ENCODE measurements at places on chromosomes 4 and X.
A peak's percentile ranks its signal among the peaks of the same experiment; 100 is the strongest.

- no peak for DNase-seq
Observed at GRCh38 chrX:148601034-148601433, 100.6 kb downstream of the AFF2 start.

- no peak for DNase-seq
Observed at GRCh38 chrX:20374450-20374849, 107.7 kb upstream of the RPS6KA3 start.

GRCh38 chr4:74540193-74540592, 95.3 kb downstream of the AREG start:
- no peak for DNase-seq

DNA sequence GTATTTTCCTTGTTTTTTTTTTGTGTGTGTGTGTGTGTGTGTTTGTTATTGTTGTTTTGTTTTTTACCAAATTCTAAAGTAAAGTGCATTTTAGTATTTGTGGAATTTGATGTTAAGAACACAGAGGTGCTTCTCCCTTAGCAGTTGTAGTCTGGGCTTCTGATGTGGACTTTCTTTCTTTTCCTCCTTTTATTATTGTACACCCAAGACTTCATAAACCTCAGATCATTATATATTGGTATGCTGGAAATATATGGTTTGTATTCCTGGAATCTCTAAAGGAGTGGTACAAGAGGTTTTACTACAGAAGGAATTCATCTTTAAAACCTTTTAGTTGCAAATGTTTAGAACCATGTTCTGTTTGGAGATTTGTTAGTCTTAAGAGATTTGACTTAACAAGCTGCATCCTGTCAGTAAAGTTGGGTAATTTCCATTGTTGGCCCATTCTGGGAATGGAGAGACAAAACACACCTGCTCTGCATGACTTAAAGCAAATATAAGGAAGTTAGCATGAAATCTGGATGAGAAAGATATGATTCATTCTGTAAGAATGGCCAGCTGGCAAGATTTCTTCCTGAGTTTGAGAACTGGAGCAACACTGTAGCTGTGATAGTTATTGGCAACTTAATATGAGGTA, 64.0 kb downstream of the SMAD1 start:
- no peak for DNase-seq

GRCh38 chr4:74627504-74627903, 166.8 kb downstream of the BTC start:
- DNase-seq = no peak

- no peak for DNase-seq
Observed at GRCh38 chr4:118760493-118760892, 75.3 kb downstream of the METTL14 start.

GRCh38 chr4:20044502-20044911, 207.2 kb upstream of the SLIT2 start:
- no peak for DNase-seq

DNA sequence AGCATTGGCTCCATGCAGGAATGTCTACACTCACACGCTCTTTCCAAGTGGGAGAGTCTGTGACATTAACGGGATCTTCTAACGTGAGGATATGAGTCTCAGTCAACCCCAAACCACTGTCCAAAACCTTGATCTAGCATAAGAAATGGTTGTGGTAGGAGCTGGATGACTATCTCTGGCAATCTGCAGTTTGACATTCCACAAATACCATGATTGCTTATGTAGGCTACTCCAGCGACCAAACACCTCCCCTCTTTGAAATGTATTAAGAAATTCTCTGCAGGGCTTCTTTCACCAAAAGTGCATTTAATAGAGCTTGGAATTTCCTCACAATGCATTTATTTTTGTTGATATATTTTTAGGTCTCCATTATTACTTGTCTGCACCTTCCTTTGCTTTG, 14.1 kb upstream of the STX18 start:
- DNase-seq = no peak

DNA sequence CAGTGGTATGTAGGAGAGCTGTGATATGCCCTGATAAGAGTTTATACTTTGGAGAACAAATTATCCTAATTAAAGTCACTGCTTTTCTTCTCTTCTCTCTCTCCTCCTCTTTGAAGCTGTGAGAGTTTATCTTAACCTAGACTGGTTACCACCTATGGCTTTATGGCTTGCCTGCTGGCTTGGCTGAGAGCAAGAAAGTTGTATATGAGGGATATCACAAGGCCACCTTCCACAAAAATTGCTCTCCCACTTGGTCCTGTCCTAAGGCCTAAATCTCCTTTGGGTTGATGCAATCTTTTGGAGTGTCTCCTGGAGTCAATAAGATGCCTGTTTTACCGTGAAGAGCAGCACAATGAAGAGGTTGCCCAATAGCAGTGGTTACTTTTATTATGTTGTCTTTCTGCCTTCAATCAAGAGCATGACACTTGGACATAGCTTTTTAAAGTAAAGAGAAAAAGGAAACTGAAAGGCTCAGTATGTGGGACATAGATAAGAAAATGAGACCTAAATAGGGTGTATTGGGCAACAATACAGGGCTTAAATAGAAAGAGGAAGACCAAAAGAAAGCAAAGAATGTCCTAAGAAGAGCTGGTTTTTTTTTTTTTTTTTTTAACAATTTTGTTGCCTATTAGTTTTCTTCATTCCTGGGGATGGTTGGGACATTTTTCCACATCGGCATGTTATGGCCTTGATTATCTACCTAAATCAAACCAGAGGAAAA, 9.2 kb downstream of the GUCY1A1 start:
- DNase-seq = no peak

GRCh38 chrX:111010111-111010510, 85.9 kb upstream of the PAK3 start:
- no peak for DNase-seq

DNA sequence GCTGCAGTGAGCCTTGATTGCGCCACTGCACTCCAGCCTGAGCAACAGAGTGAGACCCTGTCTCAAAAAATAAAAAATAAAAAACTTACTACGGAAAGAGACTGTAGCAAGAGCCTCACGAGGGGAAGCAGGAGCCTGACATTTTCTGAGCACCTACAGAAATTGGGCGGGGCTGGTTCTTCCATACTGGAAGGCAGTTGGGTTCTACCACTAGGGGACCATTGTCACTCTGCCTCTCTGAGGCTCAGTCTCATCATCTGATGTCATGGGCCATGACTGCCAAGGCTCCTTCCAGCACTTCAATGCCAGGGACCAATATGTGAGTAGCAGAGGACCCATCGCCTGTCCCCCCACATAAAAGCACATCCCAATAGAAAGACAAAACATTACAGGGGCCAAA, 8.2 kb downstream of the SH3KBP1 start:
- DNase-seq = no peak

DNA sequence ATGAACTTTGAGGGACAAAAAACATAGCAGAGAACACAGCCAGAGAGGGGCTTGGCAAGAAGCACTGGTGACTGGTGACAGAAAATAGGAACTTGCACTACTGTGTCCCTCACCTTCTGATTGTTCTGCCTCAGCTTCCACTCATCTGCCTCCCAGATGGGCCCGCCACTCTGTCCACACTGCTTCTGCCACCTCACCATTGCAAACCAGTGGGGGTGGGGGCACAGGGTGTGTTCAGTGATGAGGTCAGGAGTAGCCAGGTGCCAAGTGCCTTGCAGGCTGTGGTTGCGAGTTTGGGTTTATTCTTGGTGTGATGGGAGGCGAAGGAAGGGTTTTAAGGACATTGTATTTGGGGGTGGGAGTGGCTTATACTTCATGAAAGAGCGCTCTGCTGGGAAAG, 9.1 kb upstream of the UBA1 start:
- no peak for DNase-seq

DNA sequence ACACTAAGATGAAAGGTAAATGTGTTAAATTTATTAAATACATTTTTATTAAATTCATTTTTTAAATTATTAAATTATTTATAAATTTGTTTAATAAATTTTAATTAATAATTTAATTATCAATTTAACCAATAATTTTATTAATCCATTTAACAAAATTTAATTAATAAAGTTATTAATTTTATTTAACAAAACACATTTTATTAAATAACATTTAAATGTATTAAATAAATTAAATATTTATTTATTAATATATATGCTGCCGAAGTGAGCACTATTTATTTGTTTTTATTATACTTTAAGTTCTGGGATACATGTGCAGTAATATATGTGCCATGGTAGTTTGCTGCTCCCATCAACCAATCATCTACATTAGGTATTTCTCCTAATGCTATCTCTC, 719.5 kb downstream of the TRIML1 start:
- DNase-seq = no peak

- DNase-seq = no peak
Observed at GRCh38 chr4:25095837-25096236, 64.4 kb downstream of the SEPSECS start.

DNA sequence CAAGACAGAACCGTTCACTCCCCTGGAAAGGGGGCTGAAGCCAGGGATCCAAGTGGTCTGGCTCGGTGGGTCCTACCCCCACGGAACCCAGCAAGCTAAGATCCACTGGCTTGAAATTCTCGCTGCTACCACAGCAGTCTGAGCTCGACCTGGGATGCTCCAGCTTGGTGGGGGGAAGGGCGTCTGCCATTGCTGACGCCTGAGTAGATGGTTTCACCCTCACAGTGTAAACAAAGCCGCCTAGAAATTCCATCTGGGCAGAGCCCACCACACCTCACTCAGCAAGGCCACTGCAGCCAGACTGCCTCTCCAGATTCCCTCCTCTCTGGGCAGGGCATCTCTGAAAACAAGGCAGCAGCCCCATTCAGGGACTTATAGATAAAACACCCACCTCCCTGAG, 13.4 kb upstream of the PBDC1 start:
- no peak for DNase-seq

- DNase-seq = peak; percentile 44
Observed at GRCh38 chr4:41644288-41644914, 104.1 kb downstream of the PHOX2B start.

DNA sequence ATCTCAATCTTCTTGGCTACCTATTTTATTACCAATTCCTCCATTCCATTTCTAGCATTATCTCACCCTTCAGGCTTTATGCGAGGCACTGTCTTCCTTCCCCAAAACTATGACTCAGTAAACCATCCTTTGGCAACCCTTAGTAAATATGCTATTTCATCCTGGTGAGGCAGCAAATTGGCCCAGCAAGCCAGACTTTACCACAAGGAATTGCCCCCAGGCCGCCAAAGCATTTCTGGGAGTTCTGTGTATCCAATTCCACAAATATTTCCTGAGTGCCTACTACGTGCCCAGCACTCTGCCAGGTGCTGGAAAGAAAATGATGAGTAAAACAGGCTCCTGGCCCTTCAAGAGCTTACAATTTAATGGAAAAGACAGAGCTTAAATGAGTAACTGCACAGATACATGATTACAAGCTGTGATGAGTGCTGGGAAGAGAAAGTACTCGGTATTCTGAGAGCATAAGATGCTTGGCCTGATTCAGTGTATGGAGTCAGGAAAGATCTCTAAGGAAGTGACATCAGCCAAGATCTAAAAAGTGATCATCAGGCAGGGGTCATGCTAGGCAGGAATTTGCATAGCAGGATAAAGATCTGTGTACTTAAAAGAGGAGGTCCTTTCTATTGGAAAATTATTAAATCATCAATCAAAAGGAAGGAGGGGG, 193.8 kb downstream of the ADAMTS3 start:
- DNase-seq = no peak

DNA sequence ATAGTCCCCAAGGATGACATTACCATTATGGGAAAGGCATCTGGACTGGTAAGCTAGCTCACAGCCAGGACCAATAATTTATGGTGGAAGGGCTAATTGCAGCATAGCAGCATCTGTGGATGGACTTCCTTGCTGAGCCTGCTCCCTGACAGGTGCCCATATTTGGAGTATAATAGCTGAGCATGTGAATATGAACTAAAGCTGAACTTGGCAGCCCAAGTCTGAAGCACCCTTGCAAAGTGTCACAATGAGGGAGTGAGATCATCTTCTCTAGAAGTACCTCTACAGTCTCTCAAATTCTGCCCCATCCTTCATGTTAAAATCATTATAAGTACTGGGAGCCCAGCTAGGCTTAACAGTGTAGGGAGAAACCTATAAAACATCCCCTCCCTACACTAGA, 128.2 kb upstream of the INPP4B start:
- DNase-seq = no peak

GRCh38 chr4:6192245-6192644, 8.1 kb downstream of the JAKMIP1 start:
- no peak for DNase-seq

- DNase-seq = no peak
Observed at GRCh38 chr4:66055999-66056398, 385.7 kb upstream of the EPHA5 start.

DNA sequence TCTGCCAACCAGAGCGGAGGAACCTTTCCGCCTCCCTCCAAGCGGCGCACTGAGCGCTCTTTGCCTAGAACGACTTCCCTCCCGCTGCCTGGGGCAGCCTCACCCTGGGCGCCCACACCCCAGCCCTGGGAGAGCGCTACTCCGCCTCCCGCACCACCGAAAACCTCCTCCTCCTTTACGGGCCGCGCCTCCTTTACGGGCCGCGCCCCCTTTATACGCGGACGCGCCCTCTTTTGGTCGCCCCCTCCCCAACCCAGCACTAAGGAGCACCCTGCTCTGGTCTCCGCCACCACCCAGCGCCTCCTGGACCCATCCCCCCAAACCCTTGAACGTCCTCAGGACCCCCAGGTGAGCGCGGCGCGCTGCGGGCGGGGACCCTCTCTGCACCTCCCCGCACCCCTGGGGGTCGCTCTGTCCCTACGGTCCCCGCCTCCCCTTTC, 586 bp upstream of the NSG1 start:
- DNase-seq = no peak

GRCh38 chr4:105944540-105944939, 49.3 kb downstream of the NPNT start:
- DNase-seq = no peak

DNA sequence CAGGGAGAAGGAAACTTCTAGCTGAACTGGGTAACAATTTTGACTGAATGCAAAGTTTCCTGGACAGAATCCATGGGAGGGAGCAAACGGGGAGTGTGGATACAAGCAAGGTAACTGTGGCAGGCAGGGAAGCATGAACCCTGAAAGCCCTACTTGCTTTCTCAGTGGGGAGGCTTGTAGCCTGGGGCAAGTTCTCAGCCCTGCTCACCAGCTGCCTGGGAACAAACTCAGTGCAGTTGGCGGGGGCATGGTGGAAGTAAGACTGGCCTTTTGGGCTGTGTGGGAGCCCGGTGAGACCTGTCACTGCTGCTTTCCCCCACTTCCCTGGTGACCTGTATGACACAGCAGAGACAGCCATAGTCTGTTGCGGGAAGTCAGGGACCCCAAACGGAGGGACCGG, 14.0 kb upstream of the TEX13B start:
- DNase-seq = no peak

Data from omental fat pad (tissue), 4 donors.